ENCODE measurements at places on chromosomes 1 and 21.

DNA sequence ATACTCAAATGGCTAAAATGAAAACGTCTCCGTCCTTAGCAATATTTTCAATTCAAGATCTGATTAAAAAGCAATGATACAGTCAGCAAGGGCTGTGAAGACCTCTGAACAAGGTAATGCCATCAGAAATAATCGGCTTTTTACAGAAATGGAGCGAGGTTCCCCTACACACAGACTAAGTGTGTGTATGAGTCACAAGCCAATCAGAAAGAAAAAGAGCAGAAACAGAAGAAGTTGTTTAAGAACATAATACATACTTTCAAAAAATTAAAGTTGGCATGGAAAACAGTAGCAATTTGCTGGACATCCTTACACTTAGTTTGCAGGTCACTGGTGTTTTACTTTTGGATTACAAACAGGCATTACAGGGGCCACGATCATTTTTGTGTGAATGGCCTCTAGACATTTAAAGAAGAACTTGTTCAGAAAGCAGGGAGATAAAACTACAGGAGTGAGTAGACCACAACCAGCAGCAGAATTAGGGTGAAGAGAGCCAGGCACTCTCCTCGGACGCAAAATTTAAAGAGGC is 350.0 kb upstream of the RUNX1 start:
- no peak for DNase-seq

GRCh38 chr1:198492872-198493271 is 47.6 kb downstream of the ATP6V1G3 start:
- DNase-seq: peak; percentile 83

DNA sequence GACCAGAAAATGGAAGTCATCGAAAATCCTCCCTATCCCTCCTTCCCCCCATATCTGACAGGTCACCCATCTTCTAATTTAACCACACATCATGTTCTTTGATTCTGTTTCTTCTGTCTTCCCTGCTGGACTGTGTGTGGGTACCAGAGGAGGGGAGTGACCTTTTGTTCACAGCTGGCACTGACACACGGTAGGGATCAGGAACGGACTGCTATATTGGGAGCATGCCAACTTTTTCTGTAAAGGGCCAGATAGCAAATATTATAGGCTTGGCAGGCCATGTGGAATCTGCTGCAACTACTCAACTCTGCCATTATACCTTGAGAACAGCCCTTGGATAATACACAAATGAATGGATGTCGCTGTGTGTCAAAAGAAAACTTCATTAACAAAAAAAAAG is 7.5 kb upstream of the TOMM20 start:
- no peak for DNase-seq

DNA sequence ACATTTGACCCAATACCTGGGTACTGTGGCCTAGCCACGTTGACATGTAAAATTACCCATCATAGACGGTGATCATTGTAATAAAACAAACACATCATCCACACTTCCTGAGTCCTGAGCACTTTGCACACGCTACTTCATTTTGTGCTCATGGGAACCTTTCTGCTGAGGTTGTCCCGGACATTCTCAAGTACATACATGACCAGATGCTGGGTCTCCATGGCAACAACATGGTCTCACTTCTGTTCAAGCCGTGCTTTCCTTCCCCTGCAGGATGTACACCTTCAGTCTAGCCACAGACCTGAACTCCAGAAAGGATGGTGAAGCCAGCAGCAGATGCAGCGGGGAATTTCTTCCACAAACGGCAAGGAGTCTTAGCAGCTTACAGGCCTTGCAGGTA is 22.7 kb downstream of the UBASH3A start:
- DNase-seq: no peak

- no peak for DNase-seq
Measured at GRCh38 chr1:28646040-28646439, 2.4 kb upstream of the RNU11 start.

DNA sequence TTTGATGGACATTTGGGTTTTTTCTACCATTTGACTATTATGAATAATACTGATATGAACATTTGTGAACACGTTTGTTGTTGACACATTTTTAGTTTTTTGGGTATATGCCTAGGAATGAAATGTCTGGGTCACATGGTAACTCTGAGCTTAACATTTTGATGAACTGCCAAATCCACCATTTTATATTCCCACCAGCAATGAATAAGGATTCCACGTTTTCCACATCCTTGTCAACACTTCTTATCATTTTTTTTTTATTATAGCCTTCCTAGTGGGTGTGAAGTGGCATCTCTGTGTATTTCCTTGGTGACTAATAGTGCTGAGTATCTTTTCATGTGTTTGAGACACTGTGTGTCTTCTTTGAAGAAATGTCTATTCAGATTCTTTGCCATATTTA is 67.6 kb downstream of the RASAL2 start:
- DNase-seq: no peak

DNA sequence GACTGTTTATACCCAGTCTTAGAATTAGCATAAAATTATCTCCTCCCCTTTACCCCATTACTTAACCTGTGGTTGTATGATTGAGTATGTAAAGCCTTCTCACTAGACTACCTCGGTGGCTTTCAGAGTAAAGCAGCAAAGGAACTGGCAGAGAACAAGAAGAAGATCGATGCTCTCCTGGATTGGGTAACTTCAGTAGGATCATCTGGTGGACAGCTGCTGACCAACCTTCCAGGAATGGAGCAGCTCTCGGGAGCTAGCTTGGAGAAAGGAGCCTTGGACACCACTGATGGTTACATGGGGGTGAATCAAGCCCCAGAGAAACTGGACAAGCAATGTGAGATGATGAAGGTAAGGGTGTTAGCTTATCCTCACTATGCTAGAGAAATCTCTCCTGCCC is 138.6 kb upstream of the BMP8A start:
- no peak for DNase-seq

GRCh38 chr21:14538483-14538882 is 7.6 kb downstream of the SAMSN1 start:
- no peak for DNase-seq

DNA sequence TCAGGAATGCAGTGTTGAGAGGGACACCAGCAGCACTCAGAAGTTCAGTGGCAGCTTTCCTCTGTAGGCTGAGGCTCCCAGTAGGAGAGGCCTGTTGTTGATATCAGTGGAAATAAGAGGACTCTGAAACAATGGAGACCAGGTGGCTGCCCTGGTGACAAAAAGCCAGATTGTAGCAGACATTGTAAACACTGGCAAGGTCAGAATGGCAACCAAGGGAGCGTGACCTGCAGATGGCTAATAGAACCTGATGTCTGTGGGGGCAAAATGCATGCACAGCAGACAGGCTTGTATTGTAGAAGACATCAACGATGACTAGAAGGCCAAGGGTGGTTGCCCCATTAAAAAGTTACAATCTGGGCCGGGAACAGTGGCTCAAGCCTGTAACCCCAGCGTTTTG is 53.1 kb upstream of the GPR37L1 start:
- DNase-seq: no peak

GRCh38 chr1:116179419-116179818 is 68.2 kb downstream of the MAB21L3 start:
- no peak for DNase-seq

GRCh38 chr1:218946147-218946546 is 227.5 kb upstream of the LYPLAL1 start:
- peak; percentile 91 for DNase-seq

DNA sequence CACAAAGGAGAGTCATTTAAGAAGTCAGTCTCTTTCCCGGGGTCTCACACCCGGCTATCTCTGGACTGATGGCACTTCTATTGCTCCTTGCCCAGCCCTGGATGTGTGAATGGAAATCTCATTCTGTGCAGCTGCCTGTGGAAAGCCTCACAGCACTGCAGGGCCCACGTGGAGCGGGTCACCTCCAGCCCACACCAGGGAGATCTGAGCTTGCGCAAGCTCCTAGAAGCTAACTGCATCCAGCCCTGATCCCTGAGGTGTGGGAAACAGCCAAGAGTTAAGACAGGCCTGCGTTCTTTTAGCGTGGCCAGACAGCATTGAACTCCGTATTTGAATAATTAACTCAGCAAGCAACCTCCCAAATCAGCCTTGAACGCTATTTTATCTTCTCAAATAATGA is 150.5 kb downstream of the LRIG2 start:
- DNase-seq: no peak

DNA sequence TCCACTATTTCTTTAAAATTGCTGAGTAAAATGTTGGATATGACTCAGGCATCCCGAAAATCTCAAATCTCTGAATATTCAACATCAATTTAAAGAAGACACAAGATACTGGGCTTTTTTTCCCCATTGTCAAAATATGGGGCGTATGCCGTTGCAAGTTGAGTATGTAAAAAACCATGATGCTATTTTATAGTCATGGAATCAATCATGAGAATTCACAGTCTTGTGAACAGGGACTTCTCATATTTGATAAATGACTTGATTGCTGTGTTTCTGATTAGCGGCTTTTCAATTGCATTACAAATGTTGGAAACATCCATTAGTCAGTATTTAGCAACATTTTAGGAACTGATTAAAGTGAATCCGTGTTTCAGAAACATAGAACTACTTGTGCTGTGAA is 45.3 kb downstream of the SETD4 start:
- no peak for DNase-seq

DNA sequence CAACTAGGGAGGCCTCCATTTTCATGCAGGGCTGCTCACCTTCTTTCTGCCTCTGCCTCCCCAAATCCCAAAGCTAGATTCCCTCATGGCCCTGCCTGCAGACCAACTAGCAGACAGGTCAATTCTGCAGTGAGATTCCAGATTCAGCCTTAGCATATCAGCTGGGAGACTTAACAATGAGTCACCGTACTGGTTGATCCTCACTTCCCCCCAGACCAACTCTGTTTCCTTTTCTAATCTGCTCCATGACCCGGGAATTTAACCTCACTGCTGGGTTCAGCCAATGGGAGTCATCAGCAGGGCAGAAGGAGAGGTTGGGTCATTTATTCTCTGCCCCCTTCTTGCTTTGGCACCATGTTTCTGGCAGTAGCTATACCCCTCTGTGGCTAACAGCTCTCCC is 140.6 kb upstream of the GRIK3 start:
- no peak for DNase-seq

GRCh38 chr1:100982793-100983192 is 42.8 kb downstream of the DPH5 start:
- no peak for DNase-seq

- DNase-seq: no peak
Measured at GRCh38 chr1:181107711-181108110, 19.2 kb downstream of the IER5 start.

- no peak for DNase-seq
Measured at GRCh38 chr1:30872948-30873263, 35.7 kb downstream of the SDC3 start.

GRCh38 chr1:240341365-240342250 is 249.9 kb downstream of the FMN2 start:
- peak; percentile 36 for DNase-seq

Measured in PC-3 (cell line).